ENCODE measurements at places on chromosomes 5 and 9.

DNA sequence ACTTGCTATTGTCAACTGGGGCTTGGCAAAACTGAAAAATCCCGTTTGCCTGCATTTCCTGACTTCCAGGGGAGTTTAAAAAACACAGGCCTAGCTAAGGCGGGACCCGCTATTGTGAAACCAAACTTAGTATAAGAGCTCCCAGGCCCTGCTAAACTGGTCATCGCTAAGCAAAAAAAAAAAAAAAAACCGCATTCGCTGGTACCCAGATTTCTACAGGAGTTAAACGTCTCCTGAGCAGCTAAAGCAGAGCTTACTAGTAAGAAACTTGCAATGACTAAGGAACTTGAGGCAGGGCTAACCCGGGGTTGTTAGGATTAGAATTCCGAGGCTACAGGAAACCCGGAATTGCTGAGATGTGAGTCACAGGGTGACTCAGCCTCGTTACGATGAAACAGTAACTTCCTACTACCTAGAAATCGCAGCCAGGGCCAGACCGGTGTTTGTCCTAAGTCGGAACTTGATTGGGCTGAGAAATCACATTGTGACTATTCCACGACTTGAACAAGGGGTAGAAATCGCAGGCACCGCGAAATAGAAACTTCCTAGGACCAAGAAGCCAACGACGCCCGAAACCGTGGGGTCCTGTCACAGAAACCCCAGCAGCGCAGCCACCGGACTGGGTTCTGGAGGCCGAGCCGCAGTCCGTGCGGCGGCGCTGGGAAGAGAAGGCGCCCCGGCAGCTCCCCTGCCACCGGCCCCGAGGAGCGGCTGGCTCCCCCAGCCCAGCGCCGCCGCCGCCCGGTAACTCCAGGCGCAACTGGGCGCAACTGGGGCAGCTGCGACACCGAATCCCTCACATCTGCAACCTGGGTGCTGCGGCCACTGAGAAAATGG, 89.4 kb downstream of the ANXA2R start:
- DNase-seq: peak; percentile 97

GRCh38 chr9:109063760-109064159, 50.5 kb upstream of the CTNNAL1 start:
- DNase-seq: no peak

- no peak for DNase-seq
These were observed 15.3 kb downstream of the FAM169A start for GRCh38 chr5:74850789-74851425.

DNA sequence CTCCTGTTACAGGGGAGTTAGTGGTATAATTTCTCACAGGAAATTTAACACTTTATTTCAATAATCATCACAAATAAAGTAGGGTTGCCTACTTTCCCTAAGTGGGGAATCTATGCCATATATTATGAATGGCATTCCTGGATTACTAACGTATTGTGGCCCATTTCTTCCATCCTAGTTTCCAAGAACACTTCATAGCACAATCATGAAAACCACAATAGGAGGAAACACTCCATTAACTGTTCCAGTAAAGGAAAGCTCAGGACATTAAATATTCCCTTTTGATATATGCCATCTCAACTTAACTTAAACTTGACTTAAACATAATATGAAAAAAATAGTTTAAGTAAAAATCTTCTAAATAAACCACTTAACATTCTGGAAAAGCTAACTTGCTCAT, 2.1 kb downstream of the CPLANE1 start:
- DNase-seq: no peak

DNA sequence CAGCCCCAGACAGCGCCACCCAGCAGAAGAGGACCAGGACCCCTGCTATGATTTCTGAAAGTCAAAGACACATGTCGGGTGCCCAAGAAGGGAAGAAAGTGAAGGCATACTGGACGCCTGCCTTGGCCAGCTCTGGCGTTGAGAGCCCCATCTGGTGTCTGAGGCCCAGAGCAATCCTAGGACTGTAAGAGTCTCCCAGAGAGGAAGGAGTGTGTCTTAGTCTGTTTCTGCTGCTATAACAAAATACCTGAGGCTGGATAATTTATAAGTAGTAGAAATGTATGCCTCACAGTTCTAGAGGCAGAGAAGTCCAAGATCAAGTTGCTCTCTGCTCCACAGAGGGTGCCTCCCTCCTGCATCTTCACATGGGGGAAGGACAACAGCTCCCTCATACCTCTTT, 10.8 kb downstream of the RASGEF1C start:
- DNase-seq: no peak

DNA sequence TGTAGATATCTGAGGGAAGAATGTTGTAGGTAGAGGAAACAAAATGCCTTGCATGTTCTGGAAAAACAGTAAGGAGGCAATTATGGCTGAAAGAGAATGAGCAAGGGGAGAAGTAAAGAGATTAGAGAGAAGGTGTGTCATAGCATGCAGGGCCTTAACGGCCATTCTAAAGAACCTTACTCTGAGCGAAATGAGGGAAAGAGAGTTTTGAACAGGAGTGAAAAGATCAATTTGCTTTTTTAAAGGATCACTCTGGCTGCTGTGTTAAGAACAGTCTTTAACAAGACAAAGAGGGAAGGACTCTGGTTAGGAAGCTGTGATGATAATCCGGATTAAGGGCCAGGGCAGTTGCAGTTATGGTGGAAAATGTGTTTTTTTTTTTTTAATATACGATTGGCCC, 22.6 kb downstream of the PTBP3 start:
- no peak for DNase-seq

DNA sequence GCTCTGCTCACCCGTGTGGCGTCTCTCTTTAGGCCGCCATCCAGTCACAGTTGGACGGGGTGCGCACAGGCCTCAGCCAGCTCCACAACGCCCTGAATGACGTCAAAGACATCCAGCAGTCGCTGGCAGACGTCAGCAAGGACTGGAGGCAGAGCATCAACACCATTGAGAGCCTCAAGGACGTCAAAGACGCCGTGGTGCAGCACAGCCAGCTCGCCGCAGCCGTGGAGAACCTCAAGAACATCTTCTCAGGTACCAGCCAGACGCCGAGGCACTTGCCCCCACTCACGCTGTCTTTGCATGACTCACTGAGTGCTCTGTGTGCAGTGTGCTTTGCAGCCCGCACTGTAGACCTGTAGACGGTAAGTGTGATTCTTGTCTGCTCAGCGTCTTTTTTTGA, 4.5 kb downstream of the EXOC3 start:
- no peak for DNase-seq

- no peak for DNase-seq
These were observed 79.9 kb downstream of the VPS13A start for GRCh38 chr9:77257275-77257674.

DNA sequence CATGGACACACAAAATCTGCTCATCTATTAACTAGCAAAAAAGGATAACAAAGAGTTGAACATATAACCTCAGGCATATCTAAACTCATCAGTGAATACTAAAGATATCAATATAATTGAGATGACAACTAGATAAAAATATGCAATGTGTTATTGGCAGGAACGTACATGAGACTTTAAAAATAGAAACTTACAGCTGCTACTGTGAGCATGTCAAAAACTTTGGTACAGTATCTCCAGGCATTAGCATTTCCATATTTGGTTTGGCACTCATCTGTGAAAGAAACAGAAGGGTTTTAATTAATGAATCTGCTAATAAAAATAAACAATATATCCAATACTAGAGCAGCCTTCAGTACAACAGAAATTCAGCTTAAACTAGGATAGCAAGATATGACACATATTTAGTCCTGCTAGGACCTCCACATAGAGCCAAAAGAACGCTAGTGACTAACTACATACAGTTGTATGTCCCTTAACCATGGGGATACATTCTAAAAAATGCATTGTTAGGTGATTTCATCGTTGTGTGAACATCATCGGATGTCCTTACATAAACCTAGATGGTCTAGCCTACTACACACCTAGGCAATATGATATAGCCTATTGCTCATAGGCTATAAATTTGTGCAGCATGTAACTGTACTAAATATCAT, 10.5 kb upstream of the SCAI start:
- no peak for DNase-seq

GRCh38 chr5:39202597-39203274, 16.6 kb downstream of the FYB1 start:
- DNase-seq: no peak

GRCh38 chr9:107539427-107540163, 50.0 kb upstream of the KLF4 start:
- peak; percentile 43 for DNase-seq

- no peak for DNase-seq
These were observed 599.6 kb downstream of the CCDC171 start for GRCh38 chr9:16152276-16153101.

DNA sequence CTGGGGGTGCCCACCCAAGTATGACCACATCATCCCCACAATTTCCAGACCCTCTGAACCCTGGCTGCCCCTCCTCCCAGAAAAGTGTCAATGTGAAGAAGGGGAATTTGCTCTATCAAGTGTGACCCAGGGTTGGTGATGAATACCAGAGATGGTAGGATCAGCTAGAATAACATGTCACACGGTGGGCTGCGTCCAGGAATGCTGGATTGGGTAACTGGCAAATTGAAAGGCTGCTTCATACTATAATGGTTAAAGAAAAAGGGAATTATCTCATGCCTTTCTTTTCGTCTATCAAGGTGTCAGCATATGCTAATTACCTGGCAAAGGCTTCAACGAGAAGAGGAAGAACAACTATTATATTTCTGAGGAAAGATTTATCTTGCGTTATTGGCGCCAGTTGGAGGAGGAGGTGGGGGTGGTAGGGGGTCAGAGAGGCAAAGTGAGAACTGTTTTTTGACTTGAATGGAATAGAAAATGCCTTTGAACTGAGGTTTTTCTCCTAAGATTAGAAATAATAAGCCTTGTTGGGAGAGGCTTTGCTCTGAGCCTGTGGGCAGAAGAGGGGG, 27.8 kb upstream of the ARAP3 start:
- DNase-seq: no peak

DNA sequence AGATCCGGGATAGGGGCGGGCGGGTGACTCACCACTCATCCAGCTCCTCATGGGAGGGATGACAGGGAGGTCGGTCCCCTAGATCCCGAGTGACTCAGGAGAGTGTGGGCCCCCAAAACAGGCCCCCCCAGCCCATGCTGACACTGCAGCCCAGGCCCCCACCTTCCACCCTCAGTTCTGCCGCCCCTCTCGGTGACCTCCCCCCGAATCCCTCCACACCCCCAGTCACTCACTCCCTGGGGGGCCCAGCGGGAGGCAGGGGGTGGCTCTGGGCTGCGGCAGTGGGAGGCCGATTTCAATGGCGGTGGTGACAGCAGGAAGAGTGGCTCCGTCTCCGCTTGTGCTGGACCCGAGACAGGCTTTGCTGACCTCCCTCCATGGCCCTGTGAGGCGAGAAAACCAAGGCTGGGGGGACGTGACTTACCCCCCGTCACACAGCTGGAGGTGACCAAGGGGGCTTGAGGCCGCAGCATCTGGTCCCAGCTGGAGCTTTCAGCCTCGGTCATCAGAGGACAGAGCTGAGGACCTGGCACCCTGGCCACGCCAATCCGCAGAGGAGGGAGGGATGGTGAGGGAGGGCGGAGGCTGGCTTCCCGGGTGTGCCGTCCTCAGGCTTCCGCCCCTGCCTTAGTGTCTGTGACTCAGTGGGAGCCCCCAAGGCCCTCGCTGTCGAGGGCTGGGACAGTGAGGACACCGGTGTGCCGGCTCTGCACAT, 9.0 kb downstream of the GPSM1 start:
- DNase-seq: no peak

- DNase-seq: no peak
These were observed 11.1 kb downstream of the VAV2 start for GRCh38 chr9:133980864-133981588.

DNA sequence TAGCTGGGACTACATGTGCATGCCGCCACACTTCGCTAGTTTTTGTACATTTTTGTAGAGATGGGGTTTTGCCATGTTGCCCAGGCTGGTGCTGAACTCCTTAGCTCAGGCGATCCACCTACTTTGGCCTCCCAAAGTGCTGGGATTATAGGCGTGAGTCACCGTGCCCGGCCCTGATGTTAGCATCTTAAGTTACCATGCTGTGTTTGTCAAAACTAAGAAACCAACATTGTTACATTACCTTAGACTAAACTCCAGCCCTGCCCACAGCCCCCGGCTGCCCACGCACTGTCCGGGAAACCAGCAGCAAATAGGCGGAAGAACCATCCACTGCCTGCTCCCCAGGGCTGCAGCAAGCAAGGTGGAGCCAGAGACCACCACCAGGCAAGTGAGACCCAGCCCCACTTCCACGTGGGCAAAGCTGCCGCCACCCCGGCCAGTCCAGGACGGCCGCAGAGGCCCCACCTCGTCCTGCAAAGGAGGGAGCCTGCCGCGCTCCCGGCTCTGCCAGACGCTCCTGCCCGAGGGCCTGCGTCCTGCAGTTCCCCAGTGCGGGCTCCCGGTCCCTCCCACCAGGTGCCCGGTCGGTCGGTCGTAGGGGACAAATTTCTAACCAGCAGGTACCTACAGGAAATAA, 35.7 kb upstream of the TXN start:
- no peak for DNase-seq

DNA sequence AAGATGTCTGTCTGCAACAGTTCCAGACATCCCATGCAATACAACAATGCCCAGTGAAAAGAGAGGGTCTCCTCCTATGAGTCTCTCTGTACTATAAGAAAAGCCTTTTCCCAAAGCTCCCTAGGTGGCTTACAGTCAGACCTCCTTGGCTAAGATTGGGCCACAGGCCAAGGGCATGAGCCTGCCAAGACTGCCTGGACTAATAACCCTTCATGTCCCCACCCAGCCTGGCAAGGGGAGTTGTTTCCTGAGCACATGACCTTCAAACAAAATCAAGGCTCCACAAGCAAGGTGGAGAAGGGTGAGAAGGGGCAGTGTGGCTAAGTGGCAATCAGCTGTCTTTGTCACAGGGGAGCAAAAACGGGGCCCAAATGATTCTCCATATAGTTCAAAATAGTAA, 75.6 kb upstream of the ZSWIM6 start:
- peak; percentile 24 for DNase-seq

DNA sequence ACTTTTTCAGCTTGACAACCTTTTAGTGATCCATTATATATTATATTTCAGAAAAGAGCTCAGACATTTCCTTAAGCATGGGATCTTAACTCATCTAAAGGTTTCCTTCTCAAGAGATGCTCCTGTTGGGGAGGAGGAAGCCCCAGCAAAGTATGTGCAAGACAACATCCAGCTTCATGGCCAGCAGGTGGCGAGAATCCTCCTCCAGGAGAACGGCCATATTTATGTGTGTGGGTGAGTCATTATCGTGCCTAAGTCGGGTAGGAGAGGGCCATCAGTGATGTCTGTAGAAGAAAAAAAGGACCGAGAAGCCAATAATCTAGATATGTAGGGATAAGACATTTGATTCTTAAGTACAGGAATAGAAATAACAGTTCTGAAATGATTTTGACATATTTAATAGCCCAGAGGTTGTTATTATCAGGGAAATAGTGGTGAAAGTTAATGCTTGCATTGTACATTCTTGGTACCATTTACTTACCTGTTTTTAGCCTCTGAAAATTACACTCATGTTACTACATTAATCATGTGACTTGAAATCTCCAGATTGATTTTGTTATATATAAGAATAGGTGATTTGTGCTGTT, 28.2 kb downstream of the MTRR start:
- peak; percentile 33 for DNase-seq
